ENCODE measurements at places on chromosomes 12 and 14.
A peak's percentile ranks its signal among the peaks of the same experiment; 100 is the strongest.

- H3K27ac ChIP-seq: no peak overlapping the region
- no peak for DNase-seq
- no peaks in the 10 kb centered on the region for H3K27me3 ChIP-seq
- H3K36me3 ChIP-seq: no peaks in the 10 kb centered on the region
These were observed 118.6 kb upstream of the SSTR1 start for GRCh38 chr14:38089123-38089522.

GRCh38 chr14:40697231-40697630 is 909.4 kb upstream of the LRFN5 start:
- no peaks in the 10 kb centered on the region for H3K36me3 ChIP-seq
- H3K4me1 ChIP-seq: no peaks in the 10 kb centered on the region
- no peaks in the 10 kb centered on the region for H3K27me3 ChIP-seq
- no peak overlapping the region for H3K27ac ChIP-seq
- no peak for DNase-seq
- no peak overlapping the region for H3K4me3 ChIP-seq

DNA sequence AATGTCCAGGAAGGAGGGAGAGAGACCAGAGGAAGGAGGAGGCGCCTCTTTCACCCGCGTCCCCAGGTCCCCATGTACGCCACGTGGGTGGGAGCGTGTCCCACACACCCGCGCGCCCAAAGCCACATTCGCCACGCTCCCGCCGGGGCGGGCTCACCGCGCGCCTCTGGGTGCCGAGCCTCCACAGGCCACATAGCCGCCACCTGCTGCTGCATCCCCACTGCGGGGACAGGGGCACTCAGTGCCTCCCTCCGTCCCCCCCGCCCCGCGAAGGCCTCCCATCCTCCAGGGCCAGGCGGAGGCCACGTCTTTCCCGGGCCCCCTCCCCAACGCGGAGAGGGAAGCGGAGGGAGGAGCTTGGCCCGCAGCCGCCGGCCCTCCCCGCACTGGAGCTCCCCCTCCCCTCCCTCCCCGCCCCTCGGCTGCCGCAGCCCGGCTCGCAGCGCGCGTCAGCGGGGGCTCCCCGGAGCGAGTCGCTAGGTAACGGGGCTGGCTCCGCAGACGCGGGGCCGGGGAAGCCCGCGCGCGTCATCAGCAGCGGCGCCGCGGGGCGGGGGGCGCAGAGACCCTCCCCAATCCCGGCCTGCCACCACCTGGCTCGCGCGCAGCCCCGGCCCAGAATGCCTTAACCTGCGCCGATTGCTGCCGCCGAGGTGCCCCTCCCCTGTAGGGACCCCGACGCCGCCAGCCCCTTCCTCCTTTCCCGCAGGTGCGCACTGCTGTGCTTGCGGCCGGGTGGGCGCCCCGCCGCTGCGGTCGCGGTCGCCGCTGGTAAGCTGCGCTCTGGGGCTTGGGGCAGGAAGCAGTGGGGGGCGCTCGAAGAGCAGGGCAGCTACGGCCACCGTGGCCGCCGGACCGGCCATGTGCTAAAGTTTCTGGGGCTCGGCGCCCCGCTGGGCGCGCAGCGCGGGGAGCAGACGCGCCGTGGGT is 536 bp upstream of the TUNAR start:
- H3K27me3 ChIP-seq: peaks cover 9% of the 10 kb centered on the region
- no peak for DNase-seq
- peak overlapping the region; percentile 56 for H3K4me3 ChIP-seq
- no peak overlapping the region for H3K27ac ChIP-seq

DNA sequence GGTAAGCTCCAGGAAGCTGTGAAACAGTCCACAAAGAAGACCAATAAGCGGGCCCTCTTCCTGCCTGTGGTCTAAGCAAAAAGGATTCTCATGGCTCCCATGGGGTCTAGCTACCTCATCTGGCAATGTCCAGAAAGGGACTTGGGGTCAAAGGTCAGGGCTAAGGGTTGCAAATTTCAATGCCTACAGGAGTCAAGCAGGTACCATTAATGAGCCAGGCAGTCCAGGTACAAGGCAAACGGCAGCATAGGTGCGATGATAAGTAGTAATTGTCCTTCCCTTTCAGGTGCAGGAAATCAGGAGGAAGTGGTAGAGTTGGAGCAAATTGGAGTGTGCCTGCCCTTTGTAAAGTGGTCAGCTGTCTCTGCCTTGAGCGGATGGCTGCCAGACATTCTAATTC is 6.4 kb upstream of the LACRT start:
- no peaks in the 10 kb centered on the region for H3K27me3 ChIP-seq
- no peaks in the 10 kb centered on the region for H3K4me1 ChIP-seq
- no peak for DNase-seq

GRCh38 chr12:3224530-3224903 is 147.3 kb downstream of the TSPAN9 start:
- no peak for DNase-seq
- H3K4me1 ChIP-seq: peaks cover 8% of the 10 kb centered on the region
- H3K36me3 ChIP-seq: no peaks in the 10 kb centered on the region
- H3K27ac ChIP-seq: no peak overlapping the region
- H3K4me3 ChIP-seq: no peak overlapping the region

DNA sequence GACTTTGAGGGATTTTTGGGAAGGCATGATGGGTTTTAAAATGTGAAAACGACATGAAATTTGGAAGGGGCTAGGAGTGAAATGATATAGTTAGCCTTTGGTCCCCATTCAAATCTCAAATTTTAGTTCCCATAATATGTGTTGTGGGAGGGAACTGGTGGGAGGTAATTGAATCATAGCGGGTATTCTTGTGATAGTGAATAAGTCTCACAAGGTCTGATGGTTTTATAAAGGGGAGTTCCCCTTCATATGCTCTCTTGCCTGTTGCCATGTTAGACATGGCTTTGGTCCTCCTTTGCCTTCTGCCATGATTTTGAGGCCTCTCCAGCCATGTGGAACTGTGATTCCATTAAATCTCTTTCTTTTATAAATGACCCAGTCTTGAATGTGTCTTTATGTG is 72.8 kb downstream of the SLC16A7 start:
- no peaks in the 10 kb centered on the region for H3K27me3 ChIP-seq
- no peak overlapping the region for H3K27ac ChIP-seq
- H3K4me1 ChIP-seq: no peaks in the 10 kb centered on the region
- no peak for DNase-seq
- H3K4me3 ChIP-seq: no peak overlapping the region

DNA sequence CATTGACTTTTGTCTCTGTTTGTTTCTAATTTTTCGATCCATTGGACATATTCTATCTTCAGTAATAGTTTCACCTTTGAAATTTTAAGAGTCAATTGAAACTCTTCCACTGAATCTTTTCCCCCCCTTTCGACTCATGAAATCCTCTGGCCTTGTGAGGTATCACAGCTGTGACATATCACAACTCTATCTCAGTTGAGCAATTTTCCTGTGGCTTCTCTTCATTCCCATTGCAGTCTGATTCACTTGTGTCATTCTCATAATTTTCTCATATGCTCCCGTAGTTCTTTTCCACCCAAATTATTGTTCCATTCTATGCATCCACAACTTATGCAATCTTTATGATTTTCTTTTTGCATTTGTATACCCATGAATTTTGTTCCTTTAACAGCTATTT is 261.6 kb downstream of the DACT1 start:
- no peak overlapping the region for H3K4me3 ChIP-seq
- no peak for DNase-seq
- no peaks in the 10 kb centered on the region for H3K27me3 ChIP-seq
- H3K36me3 ChIP-seq: no peaks in the 10 kb centered on the region
- no peak overlapping the region for H3K27ac ChIP-seq

- no peaks in the 10 kb centered on the region for H3K27me3 ChIP-seq
- H3K36me3 ChIP-seq: no peaks in the 10 kb centered on the region
These were observed 59.4 kb downstream of the HELB start for GRCh38 chr12:66361703-66362102.

DNA sequence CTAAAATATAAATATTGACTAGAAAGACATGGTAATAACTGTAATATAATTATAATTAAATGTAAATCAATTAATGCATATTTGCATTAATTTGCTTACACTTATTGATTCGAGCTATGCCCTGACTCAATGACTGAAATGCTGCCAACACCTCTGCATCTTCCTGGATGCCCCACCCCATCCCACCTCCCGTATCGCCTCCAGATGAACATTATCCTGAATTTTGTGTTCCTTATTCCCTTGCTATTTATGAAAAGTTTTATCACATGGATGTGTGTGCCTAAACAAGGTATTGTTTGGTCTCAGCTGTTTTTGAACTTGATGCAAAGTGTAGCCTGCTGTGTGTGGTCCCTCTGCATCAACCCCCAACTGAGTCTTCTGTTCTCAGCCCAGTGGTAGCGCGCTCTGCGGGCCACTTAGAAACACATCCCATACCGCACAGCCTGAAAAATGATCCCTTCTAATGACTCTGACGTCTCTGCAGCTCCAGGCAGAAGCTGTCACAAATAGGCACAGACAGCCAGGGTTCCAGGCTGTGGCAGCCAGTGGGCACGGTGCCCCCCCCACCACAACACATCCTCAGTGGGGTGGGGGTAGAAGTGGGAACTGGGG is 96.5 kb downstream of the PRMT8 start:
- H3K27me3 ChIP-seq: no peaks in the 10 kb centered on the region
- no peak overlapping the region for H3K4me3 ChIP-seq
- no peaks in the 10 kb centered on the region for H3K36me3 ChIP-seq
- no peak overlapping the region for H3K27ac ChIP-seq
- DNase-seq: no peak

DNA sequence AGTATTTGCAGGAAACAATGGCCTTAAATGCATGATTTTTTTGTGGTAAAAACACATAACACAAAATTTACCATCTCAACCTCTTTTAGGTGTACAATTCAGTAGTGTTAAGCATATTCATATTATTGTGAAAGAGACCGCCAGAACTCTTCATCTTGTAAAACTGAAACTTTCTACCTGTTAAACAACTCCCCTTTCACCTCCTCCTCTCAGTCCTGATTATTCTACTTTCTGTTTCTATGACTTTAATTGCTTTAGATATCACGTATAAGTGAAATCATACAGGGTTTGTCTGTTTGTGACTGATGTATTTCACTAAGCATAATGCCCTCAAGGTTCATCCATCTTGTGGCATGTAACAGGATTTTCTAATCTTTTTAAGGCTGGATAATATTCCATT is 353.4 kb downstream of the ADAMTS20 start:
- no peak overlapping the region for H3K27ac ChIP-seq
- H3K36me3 ChIP-seq: no peaks in the 10 kb centered on the region

- H3K4me3 ChIP-seq: no peak overlapping the region
- no peaks in the 10 kb centered on the region for H3K4me1 ChIP-seq
- no peak for DNase-seq
- no peak overlapping the region for H3K27ac ChIP-seq
- H3K27me3 ChIP-seq: no peaks in the 10 kb centered on the region
These were observed 24.6 kb upstream of the APOF start for GRCh38 chr12:56387152-56387736.

DNA sequence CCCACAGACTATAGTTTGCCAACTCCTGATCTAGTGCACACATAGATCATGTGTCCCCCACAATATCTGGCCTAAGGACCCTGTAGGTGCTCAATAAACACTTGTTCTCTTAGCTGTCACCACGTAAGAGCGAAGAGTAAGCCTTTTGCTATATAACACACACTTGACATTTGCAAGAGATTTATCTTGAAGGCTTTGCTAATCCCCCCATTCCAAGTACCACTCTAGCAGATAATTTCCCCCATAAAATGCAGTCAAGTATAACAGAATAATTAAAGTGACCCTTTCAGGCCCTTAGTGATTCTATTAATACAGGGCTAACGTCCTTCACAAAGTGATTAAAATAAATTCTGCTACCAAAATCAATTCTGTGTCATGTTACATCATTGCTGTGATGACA is 87.5 kb downstream of the PLXNC1 start:
- H3K4me1 ChIP-seq: no peaks in the 10 kb centered on the region
- no peaks in the 10 kb centered on the region for H3K36me3 ChIP-seq
- no peak overlapping the region for H3K4me3 ChIP-seq
- no peaks in the 10 kb centered on the region for H3K27me3 ChIP-seq
- DNase-seq: no peak

DNA sequence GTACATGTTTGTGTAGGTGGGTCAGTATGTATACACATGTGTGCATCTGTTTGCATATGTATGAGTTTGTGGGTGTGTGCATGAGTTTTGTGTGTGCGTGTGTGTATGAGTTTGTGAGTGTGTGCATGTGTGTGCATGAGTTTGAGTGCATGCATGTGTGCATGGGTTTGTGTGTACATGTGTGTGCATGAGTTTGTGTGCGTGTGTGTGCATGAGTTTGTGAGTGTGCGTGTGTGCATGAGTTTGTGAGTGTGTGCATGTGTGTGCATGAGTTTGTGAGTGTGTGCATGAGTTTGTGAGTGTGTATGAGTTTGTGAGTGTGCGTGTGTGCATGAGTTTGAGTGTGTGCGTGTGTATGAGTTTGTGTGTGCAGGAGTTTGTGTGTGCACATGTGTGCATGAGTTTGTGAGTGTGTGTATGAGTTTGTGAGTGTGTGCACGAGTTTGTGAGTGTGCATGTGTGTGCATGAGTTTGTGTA is 61.5 kb downstream of the FZD10 start:
- H3K4me3 ChIP-seq: no peak overlapping the region
- no peaks in the 10 kb centered on the region for H3K36me3 ChIP-seq
- no peak overlapping the region for H3K27ac ChIP-seq
- DNase-seq: no peak
- no peaks in the 10 kb centered on the region for H3K4me1 ChIP-seq
- no peaks in the 10 kb centered on the region for H3K27me3 ChIP-seq

GRCh38 chr14:60235440-60235839 is 13.6 kb upstream of the PPM1A start:
- no peaks in the 10 kb centered on the region for H3K27me3 ChIP-seq
- no peak for DNase-seq
- H3K36me3 ChIP-seq: no peaks in the 10 kb centered on the region

DNA sequence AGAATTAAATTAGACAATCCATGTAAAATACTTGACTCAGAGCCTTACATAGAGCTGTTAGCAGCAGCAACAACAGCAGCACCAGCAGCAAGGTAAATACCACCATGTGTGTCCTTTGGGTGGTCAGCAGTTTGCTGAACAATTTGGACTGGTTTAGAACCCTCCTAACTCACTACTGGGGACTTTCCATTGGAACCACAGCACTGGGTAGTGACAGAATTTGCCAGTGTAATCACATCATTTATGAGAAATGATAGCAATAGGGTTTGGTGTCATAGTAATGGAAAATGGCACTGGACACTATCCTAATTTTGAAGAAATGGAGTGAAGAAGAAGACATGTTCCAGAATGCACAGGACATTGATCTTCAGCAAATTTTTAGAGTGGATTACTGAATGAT is 392.8 kb downstream of the RAD51B start:
- no peaks in the 10 kb centered on the region for H3K36me3 ChIP-seq
- no peak overlapping the region for H3K27ac ChIP-seq
- DNase-seq: no peak
- H3K4me1 ChIP-seq: peaks cover 35% of the 10 kb centered on the region

DNA sequence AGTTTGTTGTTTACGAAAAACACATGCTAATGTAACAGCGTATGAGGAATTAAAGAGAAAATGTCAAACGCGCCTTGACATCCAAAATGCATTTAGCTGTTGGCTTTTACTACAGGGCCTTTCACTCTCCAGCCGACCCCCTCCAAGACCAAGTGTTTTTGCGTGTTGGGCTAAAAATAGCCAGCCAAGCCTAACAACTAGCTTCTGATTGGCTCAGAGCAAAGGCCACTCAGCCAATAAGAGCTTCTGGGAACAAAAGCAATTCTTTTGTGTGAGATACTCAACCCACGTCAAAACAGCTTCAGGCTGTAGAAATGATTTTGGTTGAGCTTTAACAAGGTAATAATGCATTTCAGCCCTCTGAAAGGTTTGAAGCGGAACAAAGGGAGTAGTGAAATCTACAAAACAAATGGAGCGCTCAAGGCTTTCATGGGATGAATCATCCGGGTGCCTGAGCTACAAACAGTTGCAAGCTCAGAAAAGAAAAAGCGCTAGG is 198.7 kb upstream of the DCN start:
- no peaks in the 10 kb centered on the region for H3K36me3 ChIP-seq
- H3K27ac ChIP-seq: peak overlapping the region; percentile 1
- H3K27me3 ChIP-seq: no peaks in the 10 kb centered on the region
- peak; percentile 73 for DNase-seq
- H3K4me1 ChIP-seq: no peaks in the 10 kb centered on the region
